ENCODE measurements at places on chromosomes 7 and 10. TPM values are rescaled to one million over a fixed set of nuclear protein-coding genes. Genes with fewer than 3 reads are reported as not detected.

PSMG3 gene
- total RNA-seq, result 22.1 TPM

MYPN gene
- 0.33 TPM for total RNA-seq

FAM25A gene
- total RNA-seq, result not detected

OR2A42 gene
- not detected for total RNA-seq

AKR1C4 gene
- not detected for total RNA-seq

TMEM273 gene
- total RNA-seq, result not detected

TBC1D12 gene
- 17.0 TPM for total RNA-seq

DKK1 gene
- total RNA-seq, result 71.0 TPM

GNB2 gene
- 113 TPM for total RNA-seq

PIP gene
- not detected for total RNA-seq

NKX1-2 gene
- total RNA-seq, result under 0.01 TPM

CPXM2 gene
- total RNA-seq, result 43.8 TPM

LMTK2 gene
- total RNA-seq, result 7.6 TPM

SYCE1 gene
- not detected for total RNA-seq

PKD2L1 gene
- total RNA-seq, result not detected

FBXL13 gene
- 0.99 TPM for total RNA-seq

EBF3 gene
- 16.5 TPM for total RNA-seq

CEP55 gene
- 3.8 TPM for total RNA-seq

NME8 gene
- total RNA-seq, result not detected

ZNF488 gene
- not detected for total RNA-seq

CHAT gene
- total RNA-seq, result not detected

AKR1B1 gene
- total RNA-seq, result 235 TPM

TAF6 gene
- total RNA-seq, result 65.5 TPM

EGR2 gene
- total RNA-seq, result 0.33 TPM

MDFIC gene
- 57.7 TPM for total RNA-seq

PTF1A gene
- total RNA-seq, result not detected

NAT16 gene
- total RNA-seq, result not detected

UTF1 gene
- total RNA-seq, result not detected

CUBN gene
- total RNA-seq, result 3.3 TPM

DNAH11 gene
- total RNA-seq, result under 0.01 TPM

PVRIG gene
- not detected for total RNA-seq

FIS1 gene
- 130 TPM for total RNA-seq

CNTNAP2 gene
- 0.15 TPM for total RNA-seq

UNCX gene
- total RNA-seq, result not detected

RPP38 gene
- 15.1 TPM for total RNA-seq

AEBP1 gene
- total RNA-seq, result 132 TPM

PCLO gene
- 0.33 TPM for total RNA-seq

OGDHL gene
- total RNA-seq, result 0.29 TPM

ANXA8 gene
- 0.15 TPM for total RNA-seq

BTBD16 gene
- total RNA-seq, result 0.15 TPM

MKX gene
- total RNA-seq, result 0.83 TPM

MYL10 gene
- total RNA-seq, result not detected

ARHGEF5 gene
- 4.5 TPM for total RNA-seq

Data from smooth muscle cell of trachea (primary cell).